ENCODE measurements at places on chromosomes 12 and 14. TPM values are rescaled to one million over a fixed set of nuclear protein-coding genes. Genes with fewer than 3 reads are reported as not detected.

- H3K27me3 ChIP-seq: no peaks in the 10 kb centered on the region
- DNase-seq: no peak
- H3K36me3 ChIP-seq: peaks cover 4% of the 10 kb centered on the region
- H3K4me1 ChIP-seq: peaks cover 67% of the 10 kb centered on the region
- H3K4me3 ChIP-seq: no peak overlapping the region
Observed at GRCh38 chr12:110739488-110739887, 3.2 kb downstream of the PPP1CC start.

GRCh38 chr12:92020983-92021665, 124.5 kb downstream of the BTG1 start:
- no peaks in the 10 kb centered on the region for H3K27me3 ChIP-seq
- H3K4me3 ChIP-seq: no peak overlapping the region
- no peak overlapping the region for H3K27ac ChIP-seq
- no peak for DNase-seq

- DNase-seq: no peak
- H3K4me1 ChIP-seq: no peaks in the 10 kb centered on the region
- no peaks in the 10 kb centered on the region for H3K27me3 ChIP-seq
- no peak overlapping the region for H3K27ac ChIP-seq
- H3K4me3 ChIP-seq: no peak overlapping the region
Observed at GRCh38 chr12:83739607-83740006, 1052.9 kb downstream of the TMTC2 start.

ISCU gene
- total RNA-seq: 182 TPM

SLC10A1 gene
- not detected for total RNA-seq

- H3K36me3 ChIP-seq: no peaks in the 10 kb centered on the region
- no peak for DNase-seq
- H3K27ac ChIP-seq: no peak overlapping the region
- H3K4me3 ChIP-seq: no peak overlapping the region
- H3K4me1 ChIP-seq: no peaks in the 10 kb centered on the region
Observed at GRCh38 chr14:33580841-33581240, 370.0 kb downstream of the EGLN3 start.

DNA sequence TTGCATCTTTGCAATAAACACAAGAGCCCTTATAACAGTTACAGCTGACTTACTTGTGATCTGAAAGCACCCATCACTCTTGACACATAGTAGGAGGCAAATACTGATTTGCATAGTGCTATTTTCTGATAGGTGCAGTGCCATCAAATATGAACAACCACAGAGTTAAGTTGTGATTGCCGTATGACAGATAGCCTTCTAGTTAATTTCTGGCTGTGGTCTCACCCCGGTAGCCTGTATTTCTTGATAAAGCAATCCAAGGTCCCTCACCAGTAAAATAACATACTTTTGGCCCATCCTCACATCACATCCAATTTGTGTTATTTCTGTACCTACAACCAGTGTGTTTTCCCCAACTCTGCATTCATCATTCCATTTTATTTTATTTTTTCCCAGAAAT, 23.3 kb upstream of the STYK1 start:
- H3K36me3 ChIP-seq: no peaks in the 10 kb centered on the region
- no peak for DNase-seq
- no peaks in the 10 kb centered on the region for H3K27me3 ChIP-seq
- H3K27ac ChIP-seq: no peak overlapping the region

HOXC12 gene
- total RNA-seq: not detected

WNT1 gene
- 1.8 TPM for total RNA-seq

- H3K36me3 ChIP-seq: no peaks in the 10 kb centered on the region
- no peaks in the 10 kb centered on the region for H3K27me3 ChIP-seq
- H3K27ac ChIP-seq: no peak overlapping the region
- H3K4me3 ChIP-seq: no peak overlapping the region
- DNase-seq: no peak
- no peaks in the 10 kb centered on the region for H3K4me1 ChIP-seq
Observed at GRCh38 chr12:117919479-117919878, 49.3 kb downstream of the KSR2 start.

GOLGA5 gene
- total RNA-seq: 29.8 TPM

GRCh38 chr12:66279123-66279712, 23.1 kb upstream of the HELB start:
- no peak overlapping the region for H3K27ac ChIP-seq
- no peaks in the 10 kb centered on the region for H3K36me3 ChIP-seq
- H3K27me3 ChIP-seq: no peaks in the 10 kb centered on the region
- peak; percentile 58 for DNase-seq

- no peak for DNase-seq
- no peaks in the 10 kb centered on the region for H3K36me3 ChIP-seq
- no peak overlapping the region for H3K27ac ChIP-seq
Observed at GRCh38 chr12:87596636-87597035, 432.6 kb downstream of the C12orf50 start.

DNA sequence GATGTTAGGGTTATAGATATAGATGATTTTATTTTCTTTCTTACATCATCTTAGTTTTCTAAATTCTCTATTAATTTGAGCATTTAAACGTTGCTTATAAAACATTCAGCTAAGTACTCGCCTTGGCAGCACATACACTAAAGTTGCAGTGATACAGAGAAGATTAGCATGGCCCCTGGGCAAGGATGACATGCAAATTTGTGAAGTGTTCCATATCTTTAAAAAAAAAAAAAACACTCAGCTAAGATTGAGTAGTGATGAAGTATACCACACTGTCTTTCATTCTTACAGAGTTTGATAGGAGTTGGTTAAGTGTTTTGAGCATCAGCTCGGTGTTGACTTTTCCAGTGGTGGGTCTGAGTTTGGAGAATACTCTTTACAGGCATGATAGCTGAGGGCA, 72.3 kb downstream of the FRMD6 start:
- H3K4me3 ChIP-seq: no peak overlapping the region
- no peaks in the 10 kb centered on the region for H3K36me3 ChIP-seq
- H3K27ac ChIP-seq: no peak overlapping the region
- no peaks in the 10 kb centered on the region for H3K27me3 ChIP-seq
- DNase-seq: no peak

DNA sequence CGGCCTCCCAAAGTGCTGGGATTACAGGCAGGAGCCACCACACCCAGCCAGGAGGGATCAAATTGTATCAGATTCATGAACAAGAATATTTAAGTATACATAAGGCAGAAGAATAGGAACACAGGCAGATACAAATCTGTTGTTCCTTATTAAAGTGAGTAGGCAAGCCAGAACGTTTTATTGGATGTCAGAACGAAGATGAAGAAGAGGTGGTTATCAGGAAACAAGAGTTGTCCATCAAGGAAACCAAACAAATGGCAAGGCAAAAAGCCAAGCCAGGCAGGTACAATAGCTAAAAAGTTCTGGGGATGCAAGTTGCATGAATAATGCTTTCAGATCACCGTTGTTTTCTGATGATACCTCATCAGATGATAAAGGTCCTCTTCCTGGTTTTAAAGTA, 31.1 kb upstream of the BAZ1A start:
- H3K27me3 ChIP-seq: no peaks in the 10 kb centered on the region
- no peaks in the 10 kb centered on the region for H3K36me3 ChIP-seq
- no peak overlapping the region for H3K27ac ChIP-seq
- H3K4me1 ChIP-seq: no peaks in the 10 kb centered on the region
- DNase-seq: no peak

RAD51AP1 gene
- total RNA-seq: 0.58 TPM

TOMM20L gene
- total RNA-seq: not detected

GRCh38 chr14:90445011-90445410, 48.2 kb downstream of the CALM1 start:
- H3K4me3 ChIP-seq: no peak overlapping the region
- no peaks in the 10 kb centered on the region for H3K4me1 ChIP-seq
- H3K36me3 ChIP-seq: no peaks in the 10 kb centered on the region

NRIP2 gene
- total RNA-seq: not detected

- DNase-seq: no peak
- no peaks in the 10 kb centered on the region for H3K36me3 ChIP-seq
- H3K27me3 ChIP-seq: no peaks in the 10 kb centered on the region
Observed at GRCh38 chr12:95942101-95942523, 302 bp downstream of the CCDC38 start.

DNA sequence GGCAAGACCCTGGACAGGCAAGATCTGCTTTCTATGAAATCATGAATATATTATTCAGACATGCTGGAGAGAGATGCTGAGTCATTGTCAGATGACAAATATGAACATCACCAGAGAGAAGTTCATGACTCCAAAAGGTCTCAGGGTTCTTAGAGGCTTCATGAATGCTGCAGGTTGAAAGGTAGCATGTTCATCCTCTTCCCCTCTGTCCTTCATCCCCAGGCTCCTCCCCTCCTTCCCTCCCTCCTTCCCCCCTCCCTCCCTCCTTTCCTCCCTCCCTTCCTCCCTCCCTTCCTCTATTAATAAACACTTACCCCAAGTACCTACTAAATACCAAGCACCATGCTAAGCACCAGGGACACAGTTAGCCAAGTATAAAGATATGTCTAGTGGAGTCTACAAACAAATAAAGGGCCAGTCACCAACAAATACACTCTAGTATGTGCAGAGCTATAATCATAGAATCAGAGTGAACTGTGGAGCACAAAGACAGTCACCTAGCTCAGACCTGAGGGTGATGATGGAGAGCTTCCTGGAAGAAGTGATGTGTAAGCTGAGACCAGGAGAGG, 46.2 kb downstream of the RPH3A start:
- no peak for DNase-seq
- no peaks in the 10 kb centered on the region for H3K36me3 ChIP-seq
- no peak overlapping the region for H3K4me3 ChIP-seq
- no peaks in the 10 kb centered on the region for H3K27me3 ChIP-seq
- no peaks in the 10 kb centered on the region for H3K4me1 ChIP-seq

- no peak overlapping the region for H3K27ac ChIP-seq
- peaks cover 4% of the 10 kb centered on the region for H3K27me3 ChIP-seq
- no peaks in the 10 kb centered on the region for H3K4me1 ChIP-seq
- no peak overlapping the region for H3K4me3 ChIP-seq
Observed at GRCh38 chr14:36271939-36272907, 48.2 kb downstream of the MBIP start.

GARIN6 gene
- not detected for total RNA-seq

DNA sequence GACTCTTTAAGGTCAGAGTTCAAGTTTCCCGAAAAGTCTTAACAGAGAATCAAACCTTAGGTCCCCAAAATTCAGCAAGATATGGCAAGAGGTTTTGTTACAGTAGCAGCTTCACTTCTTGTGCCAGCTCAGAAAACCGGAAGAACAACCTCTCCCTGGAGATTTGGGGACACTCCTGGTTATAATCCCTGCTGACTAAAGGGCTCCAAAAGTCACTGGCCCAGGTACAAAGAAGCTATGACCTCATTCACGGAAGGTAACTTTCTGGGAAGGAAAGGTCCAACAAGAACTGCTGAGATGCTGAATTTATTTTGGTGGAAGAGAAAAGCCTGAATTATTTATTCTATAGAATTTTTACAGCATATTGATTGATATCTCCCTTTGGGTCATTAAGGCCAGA, 55.6 kb upstream of the DIO2 start:
- H3K4me3 ChIP-seq: no peak overlapping the region
- no peaks in the 10 kb centered on the region for H3K27me3 ChIP-seq
- no peak overlapping the region for H3K27ac ChIP-seq
- H3K4me1 ChIP-seq: no peaks in the 10 kb centered on the region

- no peak for DNase-seq
- H3K36me3 ChIP-seq: no peaks in the 10 kb centered on the region
- H3K27ac ChIP-seq: no peak overlapping the region
- H3K4me1 ChIP-seq: no peaks in the 10 kb centered on the region
Observed at GRCh38 chr12:79378496-79378895, 312.3 kb downstream of the PAWR start.

- peak overlapping the region; percentile 7 for H3K27ac ChIP-seq
- peaks cover 3% of the 10 kb centered on the region for H3K36me3 ChIP-seq
- no peaks in the 10 kb centered on the region for H3K27me3 ChIP-seq
- no peak overlapping the region for H3K4me3 ChIP-seq
Observed at GRCh38 chr12:46263140-46264016, 5.5 kb downstream of the SLC38A1 start.

DNA sequence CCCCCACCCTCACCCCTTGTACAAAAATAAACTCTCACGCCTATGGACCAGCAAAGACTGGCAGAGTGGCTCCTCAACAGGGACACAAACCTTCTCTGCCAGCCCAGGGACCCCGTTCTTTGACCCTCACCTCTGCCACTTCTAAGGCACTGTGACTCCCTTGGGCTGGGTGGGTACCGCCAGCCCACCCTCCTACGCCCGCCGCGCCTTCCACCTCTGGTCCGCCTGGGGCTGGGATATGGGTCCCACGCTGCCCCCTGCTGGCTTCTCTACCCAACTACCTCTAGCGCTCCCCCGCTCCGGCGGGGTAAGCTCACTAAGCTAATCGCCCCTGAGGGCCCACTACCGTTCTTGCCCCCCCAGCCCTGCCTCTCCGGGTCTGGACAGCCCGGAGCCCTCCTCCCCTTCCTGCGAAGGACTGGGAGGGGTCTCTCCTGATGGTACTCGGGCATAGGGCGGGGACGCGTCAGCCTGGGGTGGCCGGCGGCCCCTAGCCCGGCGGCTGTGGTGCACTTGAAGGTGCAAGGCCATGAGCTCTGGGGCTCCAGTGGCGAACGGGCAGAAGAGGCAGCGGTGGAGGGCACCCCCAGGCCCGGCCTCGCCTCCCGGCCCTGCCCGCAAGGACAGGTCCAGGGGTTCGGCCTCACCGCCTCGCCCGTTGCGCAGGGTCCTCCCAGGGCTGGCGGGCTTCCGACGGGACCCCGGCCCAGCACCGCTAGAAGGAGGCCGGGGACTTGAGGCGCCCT, 8.1 kb downstream of the ZNF219 start:
- H3K4me3 ChIP-seq: no peak overlapping the region
- no peaks in the 10 kb centered on the region for H3K36me3 ChIP-seq
- no peak for DNase-seq
- peaks cover 23% of the 10 kb centered on the region for H3K4me1 ChIP-seq
- no peaks in the 10 kb centered on the region for H3K27me3 ChIP-seq
- no peak overlapping the region for H3K27ac ChIP-seq

- DNase-seq: no peak
- H3K4me3 ChIP-seq: no peak overlapping the region
- no peak overlapping the region for H3K27ac ChIP-seq
- peaks cover 25% of the 10 kb centered on the region for H3K4me1 ChIP-seq
Observed at GRCh38 chr12:113180333-113180732, 4.9 kb downstream of the DDX54 start.

DNA sequence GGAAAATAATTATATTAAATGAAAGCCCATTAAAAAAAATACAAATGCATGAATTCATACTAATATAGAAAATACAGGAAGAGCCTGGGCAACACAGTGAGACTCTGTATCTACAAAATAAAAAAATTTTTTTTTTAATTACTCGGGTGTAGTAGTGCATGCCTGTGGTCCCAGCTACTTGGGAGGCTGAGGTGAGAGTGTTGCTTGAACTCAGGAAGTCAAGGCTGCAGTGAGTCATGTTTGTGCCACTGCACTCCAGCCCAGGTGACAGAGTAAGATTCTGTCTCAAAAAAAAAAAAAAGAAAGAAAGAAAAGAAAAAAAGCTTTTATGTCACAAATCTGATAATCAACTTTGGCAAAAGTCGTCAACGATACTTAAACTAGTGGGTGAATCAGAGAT, 80.6 kb upstream of the PLEKHA5 start:
- no peak overlapping the region for H3K27ac ChIP-seq
- H3K4me1 ChIP-seq: no peaks in the 10 kb centered on the region
- no peaks in the 10 kb centered on the region for H3K36me3 ChIP-seq
- peak; percentile 1 for DNase-seq
- no peaks in the 10 kb centered on the region for H3K27me3 ChIP-seq
- no peak overlapping the region for H3K4me3 ChIP-seq

- no peak overlapping the region for H3K4me3 ChIP-seq
- H3K27ac ChIP-seq: no peak overlapping the region
- no peak for DNase-seq
- no peaks in the 10 kb centered on the region for H3K4me1 ChIP-seq
- no peaks in the 10 kb centered on the region for H3K27me3 ChIP-seq
Observed at GRCh38 chr12:94055528-94055927, 92.8 kb upstream of the PLXNC1 start.

ZDHHC22 gene
- not detected for total RNA-seq

PLBD1 gene
- 0.47 TPM for total RNA-seq

All from CD4-positive, alpha-beta memory T cell (primary cell).